G401 (cell line): ENCODE measurements at places on chromosomes 7 and 10.

DNA sequence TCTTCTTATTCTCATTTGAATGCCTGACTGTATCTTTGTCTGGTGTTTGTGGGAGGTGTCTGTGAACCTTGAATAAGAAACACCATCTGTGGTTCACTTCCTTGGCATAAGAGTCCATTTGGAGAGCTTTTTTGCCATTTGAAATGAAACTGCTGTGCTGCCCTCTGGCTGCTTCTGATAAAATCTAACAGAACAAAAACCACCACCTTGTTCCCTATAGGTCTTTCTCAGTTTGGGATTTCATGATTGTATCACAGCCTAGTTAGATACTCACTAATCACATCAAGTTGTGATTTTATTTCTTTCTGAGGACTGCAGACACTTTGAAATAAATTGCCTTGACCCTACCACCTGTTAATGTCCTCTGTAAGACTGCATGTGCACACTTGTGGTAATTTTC, 102.7 kb upstream of the FAM13C start:
- peak; percentile 19 for DNase-seq

GRCh38 chr7:24729365-24730017, 27.8 kb downstream of the GSDME start:
- DNase-seq = no peak

GRCh38 chr10:109982123-109982522, 25.7 kb upstream of the ADD3 start:
- DNase-seq = no peak

DNA sequence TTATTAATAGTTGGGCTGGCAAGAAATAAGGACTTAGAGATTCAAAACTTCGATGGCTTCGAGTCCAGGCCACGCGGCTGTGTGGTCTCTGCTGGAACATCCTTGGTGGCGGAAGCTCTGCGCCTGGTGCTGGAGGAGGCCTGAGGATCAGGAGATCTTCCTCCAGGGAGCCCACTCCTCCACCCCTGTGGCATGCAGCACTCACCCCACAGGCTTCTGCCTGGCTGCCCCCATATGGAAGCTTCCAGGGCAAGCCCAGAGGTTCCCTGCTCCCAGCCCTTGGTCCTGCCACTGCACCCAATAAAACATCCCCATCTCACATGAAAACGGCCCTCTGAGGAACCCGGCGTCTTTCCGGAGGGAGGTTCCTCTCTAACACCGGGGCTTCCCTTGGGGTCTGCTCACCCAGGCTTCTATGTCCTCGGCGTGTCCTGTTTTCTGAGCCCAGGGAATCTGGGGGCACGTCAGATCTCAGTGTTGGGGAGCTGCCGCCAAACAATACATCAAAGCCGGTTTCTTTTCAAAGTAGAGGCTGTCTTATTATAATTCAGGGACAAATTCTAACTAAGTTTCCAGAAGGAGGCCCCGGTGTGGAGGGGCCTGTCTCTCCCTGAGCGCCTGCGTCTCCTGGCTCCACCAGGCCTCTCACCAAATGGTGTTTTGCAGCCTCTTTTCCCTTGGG, 32.4 kb downstream of the CALML3 start:
- DNase-seq = no peak

- DNase-seq = no peak
Measured at GRCh38 chr10:17001297-17001744, 128.3 kb downstream of the CUBN start.

DNA sequence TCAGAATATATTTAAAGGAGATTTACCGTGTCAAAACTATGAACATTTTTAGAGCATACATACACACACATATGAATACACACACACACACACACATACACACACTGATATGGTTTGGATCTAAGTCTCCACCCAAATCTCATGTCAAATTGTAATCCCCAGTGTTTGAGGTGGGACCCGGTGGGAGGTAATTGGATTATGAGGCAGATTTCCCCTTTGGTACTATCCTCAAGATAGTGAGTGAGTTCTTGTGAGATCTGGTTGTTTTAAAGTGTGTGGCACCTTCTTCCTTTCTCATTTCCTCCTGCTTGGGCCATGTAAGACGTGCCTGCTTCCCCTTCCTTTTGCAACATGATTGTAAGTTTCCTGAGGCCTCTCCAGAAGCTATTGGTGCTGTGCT, 515.0 kb upstream of the ZMIZ1 start:
- no peak for DNase-seq

DNA sequence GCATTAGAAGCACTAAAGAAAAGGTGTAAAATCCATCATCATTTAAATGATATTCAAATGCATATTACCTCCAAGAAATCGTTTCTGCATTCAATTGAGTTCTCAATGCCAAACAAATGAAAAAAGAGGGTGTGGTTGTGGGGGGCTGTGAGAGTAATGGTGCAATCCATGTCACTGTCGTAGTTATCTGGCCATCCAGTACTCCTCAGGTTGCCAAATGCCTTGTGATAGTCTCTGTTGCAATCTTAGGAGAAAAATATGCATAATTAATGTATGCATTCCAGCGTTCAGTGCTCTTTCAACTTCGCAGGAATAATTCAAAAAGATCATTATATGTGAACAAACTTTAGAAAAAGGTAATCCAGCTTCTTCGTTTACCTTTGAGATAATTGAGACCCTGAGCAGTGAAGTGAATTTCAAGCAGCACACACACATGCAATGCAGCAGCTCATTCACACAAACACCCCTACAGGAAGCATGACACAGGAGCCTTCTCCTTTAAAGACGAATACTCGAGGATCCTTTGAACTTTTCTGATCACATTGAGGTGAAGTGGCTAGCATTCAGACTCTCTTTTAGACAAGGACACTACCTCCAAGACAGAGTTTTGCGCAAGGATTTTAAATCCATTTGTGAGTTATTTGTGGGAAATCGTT, 73.4 kb downstream of the OR13A1 start:
- DNase-seq = no peak

- DNase-seq = no peak
Measured at GRCh38 chr7:85102813-85103350, 84.0 kb downstream of the SEMA3D start.

- DNase-seq = no peak
Measured at GRCh38 chr7:134722786-134723322, 56.6 kb upstream of the CALD1 start.

DNA sequence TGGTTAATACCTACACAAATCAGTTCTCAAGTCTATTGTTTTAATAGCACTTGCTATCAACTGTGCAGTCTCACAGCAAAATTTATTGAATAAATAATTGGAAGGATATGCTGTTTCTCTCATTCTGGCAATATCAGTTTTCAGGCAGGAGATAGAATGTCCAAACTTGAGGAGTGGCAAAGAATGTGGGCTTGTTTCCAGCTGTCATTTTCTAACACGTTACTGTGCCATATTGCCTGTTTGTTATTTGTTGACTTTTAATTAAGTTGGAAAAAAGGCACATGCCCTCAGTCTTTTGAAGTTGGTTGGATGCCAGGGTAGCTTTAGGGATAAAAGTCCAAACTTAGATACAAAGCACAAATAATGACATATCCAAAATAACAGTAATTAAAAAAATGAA, 52.2 kb downstream of the MAGI2 start:
- peak; percentile 51 for DNase-seq

DNA sequence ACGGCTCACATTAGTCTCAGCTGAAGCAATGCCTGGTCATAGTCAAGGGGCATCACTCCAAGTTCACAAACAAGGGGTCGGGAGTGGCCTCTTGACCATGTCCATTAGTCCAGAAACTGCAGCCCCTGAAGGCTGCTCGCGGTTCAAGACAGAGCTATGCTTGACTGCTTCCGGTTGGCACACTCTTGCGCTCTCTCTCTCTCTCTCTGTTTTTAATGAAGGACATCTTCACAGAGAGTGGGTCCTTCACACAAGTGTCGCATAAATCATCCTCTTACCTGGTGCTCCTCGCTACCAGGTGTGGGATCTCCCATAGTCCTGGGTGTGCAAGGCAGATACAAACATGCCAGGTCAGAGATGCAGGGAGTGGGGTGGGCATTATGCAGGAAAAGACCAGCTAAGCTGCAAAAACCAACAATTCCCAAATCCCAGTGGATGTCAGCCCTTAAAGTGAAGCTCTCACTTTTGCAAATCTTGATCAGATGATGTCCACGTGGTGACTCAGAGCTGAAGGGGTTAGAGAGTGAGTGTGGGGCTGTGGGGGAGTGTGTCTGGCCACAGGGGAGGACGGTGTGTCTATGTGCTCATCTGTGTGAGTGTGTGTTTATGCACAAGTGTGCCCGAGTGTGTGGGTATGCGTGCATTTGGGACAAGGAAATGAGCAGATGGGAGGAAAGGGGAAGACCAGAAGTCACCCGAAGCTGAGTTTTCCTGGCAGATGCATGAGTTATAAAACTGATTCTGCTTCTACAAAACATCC, 83.7 kb upstream of the PPP2R2D start:
- no peak for DNase-seq

GRCh38 chr7:48280100-48280499, 108.8 kb downstream of the ABCA13 start:
- no peak for DNase-seq

GRCh38 chr7:4115941-4116610, 566.0 kb upstream of the FOXK1 start:
- DNase-seq = no peak

DNA sequence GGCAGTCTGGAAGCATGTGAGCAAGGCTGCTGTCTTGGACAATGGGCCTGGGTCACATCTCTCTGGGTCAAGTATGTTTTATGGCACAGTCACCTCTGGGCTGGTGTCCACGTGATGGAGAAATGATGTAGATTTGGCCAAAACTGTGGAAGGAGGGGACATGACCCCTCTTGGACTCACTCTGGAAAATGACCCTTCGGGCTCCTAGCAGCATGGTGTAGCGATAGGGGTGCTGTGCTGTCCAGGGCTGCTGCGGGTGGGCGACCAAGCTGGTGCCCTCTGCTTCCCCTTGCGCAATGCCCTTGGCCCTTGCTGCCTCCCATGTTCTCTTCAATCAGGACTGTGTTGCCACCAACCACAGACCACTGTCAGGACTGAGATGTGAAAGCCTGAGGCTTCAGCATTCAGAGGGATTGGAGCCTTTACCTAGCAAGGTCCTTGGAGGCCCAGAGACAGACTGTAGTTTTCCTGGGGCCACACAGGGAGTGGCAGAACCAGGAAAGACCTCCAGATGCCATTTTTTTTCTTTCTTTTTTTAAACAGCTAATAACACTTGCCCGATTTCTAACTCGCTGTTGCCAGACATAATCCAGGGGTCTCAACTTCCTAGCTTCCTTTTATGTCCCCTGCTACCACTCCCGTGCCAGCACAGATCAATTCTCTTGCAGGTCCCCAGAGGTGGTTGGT, 6.1 kb downstream of the CYP26A1 start:
- DNase-seq = no peak

GRCh38 chr10:94846204-94846603, 83.7 kb downstream of the CYP2C19 start:
- DNase-seq = no peak

- DNase-seq = no peak
Measured at GRCh38 chr7:155377071-155377837, 79.6 kb downstream of the INSIG1 start.

- DNase-seq = no peak
Measured at GRCh38 chr10:95350219-95350829, 59.5 kb upstream of the PDLIM1 start.

DNA sequence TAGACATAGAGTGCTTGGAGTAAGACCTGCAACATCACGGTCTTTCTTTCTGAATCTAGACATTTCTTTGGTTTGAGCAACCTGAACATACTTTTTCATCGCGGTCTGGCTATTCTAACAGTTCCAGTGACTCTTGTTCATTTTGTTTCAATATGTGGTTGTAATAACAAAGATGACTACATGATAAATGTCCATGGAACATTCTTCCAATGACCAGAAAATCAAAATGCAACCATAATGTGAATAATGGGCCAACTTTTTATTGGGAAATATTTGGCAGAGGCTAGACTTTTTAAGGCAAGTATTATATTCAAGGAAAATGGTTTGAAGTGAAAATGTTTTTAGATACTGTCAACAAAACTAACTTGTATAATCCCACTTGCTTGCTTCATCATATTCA, 282.5 kb downstream of the INHBA start:
- DNase-seq = no peak

GRCh38 chr7:113093561-113093960, 6.9 kb upstream of the GPR85 start:
- no peak for DNase-seq

- no peak for DNase-seq
Measured at GRCh38 chr7:138519061-138519798, 59.2 kb downstream of the TRIM24 start.

GRCh38 chr7:76121044-76121443, 73.1 kb downstream of the MDH2 start:
- DNase-seq = no peak

DNA sequence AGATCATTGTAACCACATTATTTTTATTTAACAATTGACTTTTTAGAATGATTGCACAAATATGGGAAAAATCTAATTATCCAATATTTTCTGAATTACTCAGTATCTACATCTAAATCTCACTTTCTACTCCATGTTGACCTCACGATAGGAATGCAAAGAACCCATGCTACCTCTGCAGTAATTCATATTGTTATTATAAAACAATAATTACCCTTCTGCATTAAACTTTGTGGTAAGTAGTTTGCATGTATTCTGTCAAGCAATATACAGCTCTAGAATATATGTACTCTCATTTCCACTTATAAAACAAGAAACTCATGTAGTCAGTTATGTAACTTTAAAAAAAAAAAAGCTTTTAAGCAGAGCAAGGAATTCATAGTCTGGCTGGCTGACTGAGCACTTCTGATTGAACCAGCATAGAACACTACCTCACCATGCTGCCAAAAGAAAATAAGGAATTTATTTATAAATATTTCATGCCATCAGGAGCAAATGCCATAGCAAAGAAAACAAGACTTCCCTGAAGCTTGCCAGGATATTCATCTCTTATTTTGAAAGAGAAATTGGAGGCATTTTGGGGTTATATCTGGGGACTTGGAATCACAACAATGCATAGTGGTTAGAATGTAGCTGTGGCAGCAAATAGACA, 895.7 kb downstream of the XPNPEP1 start:
- DNase-seq = no peak

DNA sequence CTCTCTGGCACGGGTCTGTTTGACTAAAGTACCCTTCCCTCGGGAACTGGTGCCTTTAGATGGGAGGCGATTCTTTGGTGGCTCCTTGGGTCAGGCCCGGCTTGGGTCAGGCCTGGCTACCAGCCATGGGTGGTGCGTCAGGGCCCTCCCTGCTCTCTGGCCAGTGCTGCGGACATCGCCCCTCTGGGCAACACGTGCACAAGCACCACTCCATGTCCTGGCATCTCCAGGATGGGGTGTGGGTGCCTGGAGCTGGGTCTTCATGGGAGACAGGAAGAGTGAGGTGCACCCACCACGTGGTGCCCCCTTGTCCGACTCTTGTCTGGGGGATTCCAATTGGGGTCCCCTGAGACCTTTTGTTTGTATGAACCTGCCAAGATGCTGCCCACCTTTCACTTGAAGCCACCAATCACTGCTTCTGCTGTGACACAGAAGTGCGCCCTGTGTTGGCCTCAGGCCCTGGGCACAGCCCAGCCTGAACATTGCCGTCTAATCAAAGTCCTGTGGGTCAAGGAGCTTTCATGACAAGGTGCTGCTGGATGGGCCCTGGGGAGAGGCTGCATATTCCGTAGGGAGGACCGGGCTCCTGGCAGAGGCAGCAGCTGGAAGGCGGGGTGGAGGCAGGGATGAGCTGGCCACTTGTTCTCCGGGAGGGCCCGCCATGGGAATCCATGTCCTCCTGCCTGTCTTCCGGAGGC, 11.1 kb upstream of the PWWP2B start:
- no peak for DNase-seq
